Stimulated activated CD4-positive, alpha-beta T cell treated with anti-CD3 and anti-CD28 coated beads, Interleukin-1b, Interleukin-23, amount 100 ng/mL, for 48 hours (primary cell): ENCODE measurements at places on chromosomes 7 and 10.

GRCh38 chr10:106682175-106682574, 482.3 kb downstream of the SORCS1 start:
- DNase-seq = no peak

DNA sequence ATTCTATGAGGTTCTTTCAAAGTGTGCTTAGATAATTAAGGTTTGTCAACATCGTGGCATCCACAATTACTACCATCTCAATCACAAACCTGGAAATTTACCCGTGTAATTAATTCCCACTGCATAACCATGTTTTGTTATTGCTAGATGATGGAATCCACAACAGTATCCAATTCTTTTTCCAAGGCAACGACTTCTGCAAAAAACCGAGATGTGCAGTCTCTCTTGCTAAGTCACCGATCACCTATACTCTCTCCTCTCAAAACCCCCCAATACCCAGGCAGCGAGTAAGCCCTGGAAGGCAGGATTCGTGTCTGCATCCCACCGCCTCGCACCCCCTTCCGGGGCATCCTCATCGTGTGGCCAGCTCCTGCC, 678 bp upstream of the EIF4H start:
- DNase-seq = no peak

- no peak for DNase-seq
These were observed 447.8 kb upstream of the C7orf33 start for GRCh38 chr7:148142660-148143248.

- no peak for DNase-seq
These were observed 1.1 kb downstream of the DENND11 start for GRCh38 chr7:141700848-141701371.

GRCh38 chr7:7614018-7614741, 26.4 kb upstream of the UMAD1 start:
- no peak for DNase-seq
